Stimulated activated CD4-positive, alpha-beta T cell treated with anti-CD3 and anti-CD28 coated beads, Interleukin-12 subunit alpha, Interleukin-12 subunit beta, amount 100 ng/mL, for 24 hours (primary cell): ENCODE measurements at places on chromosomes 1 and 21.
A peak's percentile ranks its signal among the peaks of the same experiment; 100 is the strongest.

DNA sequence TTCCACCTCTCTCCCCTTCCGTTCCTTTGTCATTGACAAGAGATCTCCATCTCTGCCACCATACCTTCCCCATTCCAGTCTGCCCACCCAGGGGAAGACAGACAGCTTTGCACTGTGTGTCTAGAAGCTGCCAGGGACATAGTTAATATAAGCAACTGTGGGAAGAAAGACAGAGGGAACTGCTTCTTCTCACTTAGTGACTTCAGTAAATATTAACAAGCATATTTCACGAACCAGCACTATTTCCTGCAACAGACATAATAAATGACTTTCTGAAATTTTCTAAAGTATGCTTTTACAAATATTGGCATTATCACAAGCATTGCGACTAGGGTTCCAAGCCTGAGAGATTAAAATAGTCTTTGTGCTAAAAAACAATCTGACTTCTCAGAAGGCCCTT is 43.2 kb upstream of the SLC6A9 start:
- no peak for DNase-seq

DNA sequence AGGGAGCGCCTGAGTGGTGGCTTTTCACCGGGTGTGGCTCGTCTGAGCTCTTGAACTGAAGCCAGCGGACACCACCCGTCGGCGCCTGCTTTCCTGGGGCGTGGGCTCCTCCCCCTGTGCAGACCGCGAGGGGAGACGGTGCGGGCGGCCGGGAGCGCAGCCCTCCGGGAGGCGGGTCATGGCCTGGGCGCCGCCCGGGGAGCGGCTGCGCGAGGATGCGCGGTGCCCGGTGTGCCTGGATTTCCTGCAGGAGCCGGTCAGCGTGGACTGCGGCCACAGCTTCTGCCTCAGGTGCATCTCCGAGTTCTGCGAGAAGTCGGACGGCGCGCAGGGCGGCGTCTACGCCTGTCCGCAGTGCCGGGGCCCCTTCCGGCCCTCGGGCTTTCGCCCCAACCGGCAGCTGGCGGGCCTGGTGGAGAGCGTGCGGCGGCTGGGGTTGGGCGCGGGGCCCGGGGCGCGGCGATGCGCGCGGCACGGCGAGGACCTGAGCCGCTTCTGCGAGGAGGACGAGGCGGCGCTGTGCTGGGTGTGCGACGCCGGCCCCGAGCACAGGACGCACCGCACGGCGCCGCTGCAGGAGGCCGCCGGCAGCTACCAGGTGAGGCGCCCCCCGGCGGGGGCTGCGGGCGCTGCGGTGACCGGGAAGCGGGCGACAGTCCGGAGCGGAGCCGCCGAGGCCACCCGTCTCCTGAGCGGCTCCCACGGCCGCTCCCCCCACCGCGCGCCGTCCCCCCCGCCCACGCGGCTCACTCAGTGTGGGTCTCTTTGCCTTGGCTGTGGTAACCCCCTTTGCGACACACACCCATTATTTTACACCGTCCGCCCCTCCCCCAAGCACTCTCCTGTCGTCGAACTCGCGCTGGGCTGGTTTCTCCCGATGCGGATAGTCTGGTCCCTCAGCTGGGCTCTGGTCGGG is at the start of gene TRIM58:
TSS of gene TRIM58 (plus strand) at position 119 of the 916 bp plus-strand sequence. CDS start at position 179, 60 bp downstream.
- DNase-seq, result peak; percentile 17

- DNase-seq, result no peak
These were observed 127.0 kb downstream of the MRPS6 start for GRCh38 chr21:34200288-34200905.

- no peak for DNase-seq
These were observed 90.5 kb downstream of the VWA5B1 start for GRCh38 chr1:20381045-20381641.

DNA sequence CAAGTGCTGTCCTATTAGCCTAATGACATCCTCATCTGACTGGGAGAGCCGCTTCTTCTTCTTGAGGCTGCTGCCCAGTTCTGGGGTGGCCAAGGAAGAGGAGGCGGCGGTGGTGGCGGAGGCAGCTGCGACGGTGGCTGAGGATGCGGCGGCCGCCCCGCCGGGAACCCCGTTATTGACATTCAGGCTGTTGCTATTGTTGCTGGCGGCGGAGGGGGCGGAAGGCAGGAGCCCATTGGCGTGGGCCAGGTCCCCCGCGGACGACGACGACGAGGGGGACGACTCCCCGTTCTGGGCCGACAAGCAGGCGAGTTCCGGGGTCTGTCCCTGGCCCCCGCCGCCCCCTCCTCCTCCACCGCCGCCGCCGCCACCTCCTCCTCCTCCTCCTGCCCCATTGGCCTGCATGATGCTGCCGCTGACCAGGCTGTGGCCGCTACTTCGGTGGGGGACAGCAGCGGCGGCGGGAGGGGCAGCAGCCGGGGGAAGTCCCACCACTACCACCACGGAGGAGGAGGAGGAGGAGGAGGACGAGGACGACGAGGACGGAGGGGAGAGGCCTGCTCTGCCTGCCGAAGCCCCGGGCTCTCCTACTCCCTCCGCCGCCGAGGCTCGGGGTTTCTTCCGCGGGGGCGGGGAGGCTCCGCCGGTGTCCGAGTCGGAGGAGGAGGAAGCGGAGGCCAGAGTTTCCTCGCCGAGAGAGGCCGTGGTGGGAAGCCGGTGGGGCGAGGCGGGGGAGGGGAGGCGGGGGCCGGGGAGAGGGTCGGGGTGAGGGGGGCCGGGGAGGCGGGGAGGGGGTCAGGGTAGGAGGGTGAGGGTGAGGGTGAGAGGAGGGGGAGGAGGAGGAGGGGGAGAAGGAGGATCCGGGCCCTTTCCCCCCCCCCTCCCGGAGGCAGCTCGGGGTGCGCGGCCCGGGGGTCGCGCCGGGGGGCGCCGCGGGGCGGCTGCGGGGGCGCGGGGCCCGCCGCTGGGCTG is 610 bp downstream of the WDR26 start:
- peak; percentile 17 for DNase-seq

DNA sequence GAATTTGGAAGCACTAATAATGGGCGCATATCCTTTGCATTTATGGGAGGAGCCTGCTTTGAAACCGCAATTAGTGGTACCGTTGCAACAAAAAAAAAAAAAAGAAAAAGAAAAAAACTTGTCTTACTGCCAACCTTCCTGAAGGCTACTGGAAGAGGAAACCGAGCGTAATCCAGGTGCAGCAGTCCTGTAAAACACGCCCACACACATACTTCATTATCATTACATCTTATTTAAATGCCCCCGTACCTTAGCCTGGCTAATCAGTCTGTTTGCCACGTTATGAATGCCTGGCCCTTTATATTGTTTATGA is 686 bp upstream of the ZNF281 start:
- no peak for DNase-seq

DNA sequence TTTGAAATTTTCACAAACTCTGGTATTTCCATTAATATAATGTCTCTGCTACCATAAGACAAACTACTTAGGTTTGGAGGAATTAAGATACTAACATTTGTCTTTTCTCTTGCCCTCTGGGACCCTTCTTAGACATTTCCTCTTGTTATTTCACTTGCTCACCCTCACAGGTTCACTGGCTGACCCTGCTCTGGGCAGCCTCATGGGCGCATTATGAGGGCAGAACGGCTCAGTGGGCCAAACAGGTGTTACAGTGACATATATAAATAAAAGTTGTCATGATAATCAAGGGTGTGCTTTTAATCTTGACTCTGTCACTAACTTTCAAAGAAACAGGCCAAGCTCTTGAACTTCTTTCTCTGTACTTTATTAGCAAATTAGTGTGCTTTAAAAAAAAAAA is 46.5 kb downstream of the ZNHIT6 start:
- no peak for DNase-seq

DNA sequence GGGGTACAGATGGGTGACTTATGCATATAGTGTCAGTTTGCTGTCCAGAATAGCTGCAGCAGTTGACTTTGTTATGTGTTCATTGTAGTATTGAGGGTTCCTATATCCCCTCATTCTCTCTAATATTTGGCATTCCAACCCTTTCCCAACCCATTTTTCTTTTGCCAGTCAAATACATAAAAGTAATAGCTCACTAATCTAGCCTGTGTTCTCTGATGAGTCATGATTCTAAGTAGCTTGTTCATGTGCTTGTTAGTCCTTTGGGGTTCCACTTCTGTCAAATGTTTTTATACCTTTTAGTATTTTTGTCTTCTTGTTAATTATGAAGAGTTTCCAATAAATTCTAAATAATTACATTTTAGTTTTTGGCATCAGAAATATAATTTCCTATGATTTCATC is 99.2 kb upstream of the MROH9 start:
- DNase-seq, result no peak

GRCh38 chr1:184152434-184152898 is 100.9 kb downstream of the TSEN15 start:
- DNase-seq, result no peak

GRCh38 chr1:34470401-34470800 is 284.4 kb upstream of the GJB5 start:
- DNase-seq, result no peak

- no peak for DNase-seq
These were observed 376.5 kb downstream of the SETD4 start for GRCh38 chr21:35683664-35684304.

DNA sequence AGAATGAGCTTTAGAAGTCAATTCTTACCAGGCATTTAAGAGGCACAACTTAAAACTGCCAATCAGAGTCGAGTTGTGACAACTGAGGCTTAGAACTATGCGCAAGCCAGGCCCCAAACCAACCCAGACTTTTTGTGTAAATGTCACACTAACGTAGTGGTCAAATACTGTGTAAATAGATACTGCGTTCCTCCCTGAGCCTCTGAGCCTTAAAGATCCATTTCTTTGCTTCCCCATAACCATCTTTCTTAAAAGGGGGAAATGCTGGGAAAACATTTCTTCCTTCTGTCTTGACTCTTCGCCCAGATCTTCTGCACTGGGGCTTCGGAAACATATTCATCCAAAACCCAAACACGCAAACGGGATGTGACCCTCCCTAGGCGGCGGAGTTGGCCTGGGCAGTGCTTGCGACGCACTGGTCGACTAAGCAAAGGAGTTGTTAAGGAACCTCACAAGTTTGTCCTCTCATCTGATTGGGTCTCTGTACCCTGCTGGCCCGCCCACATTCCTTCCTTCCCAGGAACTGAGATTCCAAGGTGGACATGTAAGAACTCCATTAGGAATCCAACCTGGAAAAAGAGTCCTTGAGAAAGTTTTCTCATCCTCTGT is 2.6 kb downstream of the ADAMTS5 start:
- DNase-seq, result no peak

- no peak for DNase-seq
These were observed 50.7 kb downstream of the JAK1 start for GRCh38 chr1:64915381-64916274.

DNA sequence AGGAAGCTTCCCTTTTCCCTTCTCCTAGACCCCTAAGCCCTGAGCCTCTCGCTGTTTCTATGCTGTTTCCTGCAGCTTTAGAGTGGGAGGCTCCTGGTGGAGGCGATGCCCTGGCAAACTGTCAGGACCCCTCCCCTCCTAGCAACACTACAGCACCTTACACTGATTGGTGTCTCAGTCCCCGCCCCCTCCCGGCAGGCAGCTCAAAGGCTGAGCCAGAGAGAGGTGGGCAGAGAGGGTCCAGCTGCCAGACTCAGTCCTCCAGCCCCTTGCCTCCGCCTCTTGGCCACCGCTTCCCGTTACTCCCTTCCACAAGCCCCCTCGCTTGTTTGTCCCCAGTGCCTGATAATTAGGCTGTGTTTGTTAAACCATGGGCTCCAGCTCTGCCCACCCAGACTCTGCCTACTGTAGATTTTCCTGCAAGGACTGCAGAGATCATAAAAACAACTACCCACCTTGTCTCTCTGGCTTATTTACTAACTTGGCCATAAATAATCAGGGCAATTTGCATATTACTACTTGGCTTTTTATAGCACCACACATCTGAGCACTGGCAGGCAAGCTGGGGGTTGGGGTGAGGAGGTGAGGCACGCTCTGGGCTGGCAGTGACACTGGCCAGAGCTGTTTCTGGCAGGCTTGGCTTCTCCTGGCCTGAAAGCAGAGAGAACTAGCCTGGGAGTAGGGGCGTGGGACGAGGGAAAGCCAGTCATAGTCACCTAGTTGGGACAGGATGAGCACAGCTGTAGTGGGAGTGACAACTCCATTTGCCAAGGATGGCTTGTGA is 107.5 kb downstream of the CSMD2 start:
- no peak for DNase-seq

DNA sequence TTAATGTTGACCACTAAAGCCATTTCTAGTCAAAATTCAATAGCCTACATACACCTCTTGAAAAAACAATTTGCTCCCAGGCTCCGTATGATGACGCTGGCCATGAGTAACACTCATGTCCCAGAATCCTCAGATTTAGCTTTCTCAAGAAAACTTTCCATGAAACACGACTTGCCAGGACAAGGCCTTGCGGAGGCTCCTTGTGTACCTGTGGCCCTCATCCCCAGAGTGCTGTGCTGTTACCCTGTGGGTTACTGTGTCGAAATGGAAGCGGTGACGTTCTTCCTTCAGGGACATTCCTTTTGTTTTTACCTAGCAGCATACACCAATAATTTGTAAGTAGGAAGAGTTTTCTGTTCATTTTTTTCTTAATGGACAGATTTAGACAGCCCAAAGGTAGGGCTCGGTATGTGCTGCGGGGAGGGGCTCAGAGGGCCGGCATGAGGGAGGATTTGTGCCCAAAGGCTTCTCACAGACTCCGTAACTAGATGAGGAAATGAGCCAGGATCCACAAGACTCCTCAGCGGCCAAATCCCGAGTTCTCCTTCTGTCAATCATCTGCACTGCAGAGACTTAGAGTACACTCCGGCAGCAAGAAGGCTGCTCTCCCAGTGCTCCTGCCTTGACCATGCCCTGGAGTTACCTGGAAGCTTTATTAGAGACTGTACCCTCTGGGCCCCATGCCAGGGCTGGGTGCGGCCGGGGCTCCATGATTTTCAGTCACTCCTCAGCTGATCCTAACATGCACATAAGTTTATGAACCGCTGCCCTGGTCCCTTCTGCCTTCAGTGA is 17.8 kb downstream of the GNG12 start:
- no peak for DNase-seq

DNA sequence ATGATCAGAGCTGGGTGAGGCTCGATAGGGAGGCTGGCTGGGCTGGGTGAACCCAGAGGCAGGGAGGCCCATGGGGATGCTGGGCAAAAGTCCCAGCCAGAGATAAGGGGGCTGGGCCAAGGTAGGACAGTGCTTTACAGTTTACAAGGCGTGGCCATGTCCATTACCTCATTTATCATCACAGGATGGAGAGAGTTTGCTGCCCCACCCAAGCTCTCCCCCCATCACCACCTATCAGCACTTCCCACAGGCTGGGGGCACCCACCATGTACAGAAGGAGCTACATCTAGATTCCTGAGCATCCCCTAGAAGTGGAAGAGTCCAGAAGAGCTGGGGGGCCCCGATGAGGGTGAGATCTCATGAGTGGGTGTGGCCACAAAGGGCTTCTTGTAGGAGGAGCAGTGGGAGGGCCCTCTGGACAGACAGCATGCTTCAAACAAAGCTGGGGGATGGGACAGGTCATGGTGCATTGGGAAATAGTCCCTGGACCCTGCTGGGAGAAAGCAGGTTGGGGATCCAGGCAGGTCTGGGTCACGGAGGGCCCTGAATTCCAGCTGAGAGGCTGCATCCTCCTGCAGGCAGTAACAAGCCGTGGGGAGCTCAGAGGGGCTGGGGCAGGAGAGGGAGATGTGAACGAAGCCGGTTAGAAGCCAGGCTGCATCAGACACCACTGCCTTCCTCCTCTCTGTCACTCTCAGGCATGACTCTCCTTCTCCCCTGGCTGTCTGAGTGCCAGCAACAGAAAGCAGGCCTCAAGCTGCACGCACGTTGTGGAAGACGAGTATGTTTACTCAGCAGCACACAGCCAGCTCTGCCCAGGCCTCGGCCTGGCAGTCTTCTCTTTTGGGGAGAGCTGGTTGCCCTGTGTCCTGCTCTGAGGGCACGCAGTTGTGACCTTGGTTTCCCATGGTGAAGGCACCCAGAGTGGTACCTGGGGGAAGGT is 202.3 kb downstream of the HIVEP3 start:
- no peak for DNase-seq
